ENCODE measurements at places on chromosomes 11 and 22. TPM values are rescaled to one million over a fixed set of nuclear protein-coding genes. Genes with fewer than 3 reads are reported as not detected.

GRCh38 chr11:77055101-77055561 is 11.6 kb upstream of the CAPN5 start:
- DNase-seq = no peak
- no peak overlapping the region for H3K4me3 ChIP-seq
- no peak overlapping the region for H3K27ac ChIP-seq
- H3K4me1 ChIP-seq = no peaks in the 10 kb centered on the region

DNA sequence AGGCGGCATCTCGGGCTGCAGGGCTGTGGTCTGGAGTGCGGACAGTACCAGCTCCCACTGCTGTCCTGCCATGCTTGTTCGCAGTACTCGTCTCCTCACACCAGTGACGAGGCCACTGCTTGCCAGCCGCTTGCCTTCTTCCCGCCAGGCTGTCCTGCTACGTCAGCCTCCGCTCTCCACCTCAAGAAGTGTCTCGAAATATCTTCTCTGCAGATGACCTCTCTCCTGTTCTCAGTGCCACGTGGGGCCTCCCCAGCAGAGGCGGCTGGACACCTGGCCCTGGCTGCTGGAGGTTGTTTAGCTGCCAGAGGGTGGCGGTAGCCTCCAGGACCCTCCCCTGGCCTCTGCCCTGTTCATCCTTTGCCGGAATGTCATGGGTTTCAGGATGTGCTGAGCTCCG is 3.1 kb upstream of the CCDC188 start:
- no peaks in the 10 kb centered on the region for H3K36me3 ChIP-seq
- no peak overlapping the region for H3K27ac ChIP-seq
- no peaks in the 10 kb centered on the region for H3K27me3 ChIP-seq
- no peak overlapping the region for H3K4me3 ChIP-seq

DNA sequence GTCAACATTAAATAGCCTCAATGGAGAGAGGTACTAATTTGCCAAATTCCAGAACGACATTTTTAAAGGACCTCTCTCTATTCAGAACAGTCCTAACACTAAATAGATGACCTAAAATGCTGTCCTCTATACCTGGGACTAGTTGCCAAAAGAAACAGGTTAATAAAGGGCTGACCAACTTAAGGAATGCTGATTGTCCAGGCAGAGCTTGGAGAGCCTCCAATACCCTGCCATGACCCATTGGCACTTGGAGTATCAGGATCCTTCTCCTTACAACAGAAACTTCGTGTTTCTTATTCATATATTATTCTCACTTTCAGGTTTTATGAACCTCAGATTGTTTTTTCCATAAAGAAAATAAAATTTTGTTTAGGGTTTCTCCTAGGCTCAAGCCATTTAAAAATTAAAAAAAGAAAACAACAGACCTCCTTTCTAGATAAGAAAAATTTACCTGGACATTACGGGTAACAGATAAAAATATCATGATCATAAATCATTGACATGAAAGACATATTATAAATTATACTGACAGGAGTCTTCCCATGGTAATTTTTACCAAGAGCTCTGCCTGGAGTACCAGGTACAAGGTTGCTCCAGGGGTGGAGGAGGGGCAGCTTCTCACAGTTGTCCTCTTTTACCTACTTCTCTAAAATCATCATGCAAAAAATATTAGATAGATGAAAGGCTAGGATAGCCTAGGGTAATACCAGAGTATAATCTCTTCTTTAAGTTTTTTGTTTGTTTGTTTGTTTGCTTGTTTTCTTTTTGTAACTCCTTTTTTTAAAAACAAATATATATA is 2.0 kb downstream of the LRRC4C start:
- H3K36me3 ChIP-seq = no peaks in the 10 kb centered on the region
- H3K4me1 ChIP-seq = no peaks in the 10 kb centered on the region
- H3K27ac ChIP-seq = no peak overlapping the region
- DNase-seq = no peak

GRCh38 chr11:1877211-1878136 is 14.2 kb downstream of the PRR33 start:
- no peaks in the 10 kb centered on the region for H3K4me1 ChIP-seq
- no peak overlapping the region for H3K4me3 ChIP-seq
- no peaks in the 10 kb centered on the region for H3K36me3 ChIP-seq
- H3K27ac ChIP-seq = no peak overlapping the region

DNA sequence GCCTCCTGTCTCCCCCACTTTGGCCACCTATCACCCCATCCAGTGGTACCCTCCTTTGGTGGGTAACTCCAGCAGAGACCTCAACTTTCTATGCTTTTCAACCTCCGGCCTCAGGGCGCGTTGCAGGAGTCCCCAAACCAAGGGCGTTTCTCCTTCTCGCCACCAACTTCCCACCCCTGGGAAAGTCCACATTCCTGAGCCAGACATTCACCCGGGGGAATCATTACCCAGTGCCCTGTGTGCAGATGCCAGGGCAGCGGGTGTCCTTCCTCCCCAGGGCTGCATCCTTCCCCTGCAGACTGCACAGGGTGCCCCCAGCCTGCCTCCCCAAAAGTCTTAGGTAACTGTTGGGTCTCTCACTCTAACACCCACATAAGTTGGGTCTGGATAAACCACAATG is 26.4 kb downstream of the MYEOV start:
- no peaks in the 10 kb centered on the region for H3K36me3 ChIP-seq
- H3K4me1 ChIP-seq = no peaks in the 10 kb centered on the region
- DNase-seq = no peak
- no peak overlapping the region for H3K27ac ChIP-seq
- H3K4me3 ChIP-seq = no peak overlapping the region

GRCh38 chr11:121059605-121060004 is 35.7 kb downstream of the TBCEL start:
- peaks cover 7% of the 10 kb centered on the region for H3K36me3 ChIP-seq
- no peak for DNase-seq
- no peak overlapping the region for H3K27ac ChIP-seq
- H3K4me3 ChIP-seq = no peak overlapping the region
- H3K4me1 ChIP-seq = no peaks in the 10 kb centered on the region

Gene LRRN4CL
- total RNA-seq = 1.4 TPM

DNA sequence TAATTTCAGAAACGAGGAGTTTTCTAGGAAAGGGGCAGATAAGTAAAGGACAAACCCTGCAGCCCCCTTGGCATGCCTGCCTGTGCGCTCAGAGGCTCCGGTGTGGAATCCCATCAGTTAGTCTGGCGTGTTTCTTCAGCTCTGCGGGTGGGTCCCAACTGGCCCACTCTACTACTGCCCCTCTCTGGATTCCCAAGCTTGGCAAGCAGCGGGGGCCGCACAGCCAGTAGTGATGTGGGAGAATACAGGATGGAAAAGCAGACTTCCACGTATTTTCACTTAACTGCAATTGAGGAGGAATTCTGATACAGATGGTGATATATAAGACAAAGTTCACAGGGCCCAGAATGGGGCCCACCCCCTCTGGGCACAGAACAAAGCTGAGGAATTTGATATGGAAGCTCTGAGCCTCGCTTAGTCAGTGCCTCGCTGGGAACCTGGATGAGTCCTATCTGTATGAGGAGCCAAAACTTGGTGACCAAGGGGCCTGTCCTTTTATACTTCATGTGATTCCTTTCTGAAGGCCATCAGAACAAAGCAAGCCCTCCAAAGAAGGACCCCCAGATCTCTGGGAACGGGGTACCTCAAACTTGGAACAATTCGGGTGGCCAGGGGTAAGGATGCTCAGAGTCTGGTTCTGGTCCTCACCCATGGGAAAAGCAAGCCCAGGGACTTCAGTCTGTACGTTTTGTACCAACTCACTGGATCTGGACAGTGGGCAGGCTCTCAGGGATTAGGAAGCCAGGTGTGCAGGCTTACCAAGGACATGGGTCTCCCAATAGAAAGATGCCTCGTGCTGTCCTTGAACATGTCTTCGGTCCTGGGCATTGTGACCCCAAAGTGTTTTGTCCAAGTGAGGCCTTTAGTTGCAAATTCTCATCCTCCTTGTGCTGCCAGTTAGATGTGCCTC is 26.0 kb downstream of the RELT start:
- no peak for DNase-seq
- H3K4me3 ChIP-seq = no peak overlapping the region
- H3K36me3 ChIP-seq = no peaks in the 10 kb centered on the region
- no peaks in the 10 kb centered on the region for H3K4me1 ChIP-seq
- H3K27ac ChIP-seq = no peak overlapping the region
- no peaks in the 10 kb centered on the region for H3K27me3 ChIP-seq

Gene MMP3
- total RNA-seq = not detected

DNA sequence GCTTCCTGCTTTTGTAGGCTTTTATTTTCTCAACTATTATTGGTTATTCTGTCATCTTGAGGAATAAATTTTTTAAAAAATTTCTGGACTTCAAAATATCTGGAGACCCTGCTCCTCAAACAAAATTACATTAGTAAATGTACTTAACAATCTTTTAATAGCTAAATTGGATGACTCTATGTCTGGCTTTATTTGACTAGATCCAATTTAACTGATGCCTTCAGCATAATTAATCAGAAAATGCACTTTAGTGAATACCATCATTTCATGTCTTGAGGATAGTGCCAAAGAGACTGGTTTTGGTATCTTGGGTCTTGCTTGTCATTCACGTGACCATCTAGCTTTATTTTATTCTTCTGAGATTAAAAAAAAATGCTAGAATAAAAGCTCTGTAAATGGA is 1301.2 kb downstream of the JRKL start:
- H3K36me3 ChIP-seq = no peaks in the 10 kb centered on the region
- H3K4me1 ChIP-seq = no peaks in the 10 kb centered on the region
- H3K27ac ChIP-seq = no peak overlapping the region
- no peaks in the 10 kb centered on the region for H3K27me3 ChIP-seq
- no peak overlapping the region for H3K4me3 ChIP-seq
- DNase-seq = no peak

Gene PATE2
- total RNA-seq = not detected

Gene C11orf21
- 0.21 TPM for total RNA-seq

DNA sequence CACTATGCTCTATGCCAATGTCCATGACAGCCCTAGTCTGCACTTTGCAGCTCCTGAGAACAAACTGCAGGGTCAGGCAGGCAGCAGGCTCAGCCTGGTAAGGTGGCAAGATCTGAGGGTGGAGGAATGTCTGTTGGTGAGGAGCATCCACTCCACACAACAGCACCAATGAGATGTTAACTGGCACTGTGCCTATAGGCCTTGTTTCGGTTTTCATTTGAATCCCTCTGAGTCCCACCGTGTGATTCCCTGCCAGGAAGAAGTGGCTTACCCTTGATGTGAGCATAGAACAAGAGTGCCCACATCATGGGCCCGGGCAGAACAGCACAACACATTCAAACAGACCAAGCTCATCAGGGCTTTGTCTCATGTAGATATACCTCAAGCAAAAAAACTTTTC is 44.1 kb upstream of the CHRM4 start:
- no peaks in the 10 kb centered on the region for H3K27me3 ChIP-seq
- no peak for DNase-seq
- no peak overlapping the region for H3K4me3 ChIP-seq
- no peaks in the 10 kb centered on the region for H3K36me3 ChIP-seq
- H3K4me1 ChIP-seq = no peaks in the 10 kb centered on the region
- H3K27ac ChIP-seq = no peak overlapping the region

DNA sequence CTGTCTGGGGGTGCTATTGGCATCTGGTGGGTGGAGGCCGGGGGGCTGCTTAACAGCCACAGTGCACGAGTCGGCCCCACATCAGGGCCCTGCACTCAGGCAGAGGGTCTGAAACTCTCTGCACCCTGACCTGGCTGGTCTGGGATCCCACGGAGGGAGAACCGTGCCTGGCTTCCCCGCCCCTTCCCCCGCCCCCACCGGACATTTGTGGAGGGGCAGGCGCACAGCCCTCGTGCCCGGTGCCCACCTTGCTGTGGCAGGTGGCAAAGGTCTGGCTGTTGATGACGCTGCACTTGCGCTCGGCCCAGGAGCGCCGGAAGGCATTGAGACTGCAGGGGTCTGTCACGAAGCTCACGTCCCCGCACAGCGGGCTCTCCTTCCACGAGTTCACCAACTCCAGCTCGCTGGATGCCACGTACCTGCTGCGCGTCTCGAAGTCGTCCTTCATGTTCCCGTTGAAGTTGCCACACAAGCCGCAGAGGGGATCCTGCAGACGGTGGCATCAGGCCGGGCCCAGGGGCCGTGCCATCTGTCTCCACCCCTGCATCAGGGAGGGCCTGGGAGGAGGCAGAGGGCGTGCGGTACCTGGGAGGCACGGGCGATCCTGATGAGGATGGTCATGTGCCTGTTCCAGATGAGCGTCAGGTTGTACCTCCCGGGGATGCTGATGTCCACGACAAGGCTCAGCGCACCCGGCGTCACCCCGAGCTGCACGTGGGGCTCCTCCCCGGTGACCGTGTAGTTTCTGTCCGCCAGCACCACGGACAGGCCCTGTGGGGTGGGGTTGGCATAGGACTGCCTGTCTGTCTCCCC is 11.7 kb downstream of the MUC6 start:
- peak; percentile 24 for DNase-seq
- no peaks in the 10 kb centered on the region for H3K36me3 ChIP-seq
- no peak overlapping the region for H3K27ac ChIP-seq
- H3K4me3 ChIP-seq = no peak overlapping the region
- H3K4me1 ChIP-seq = no peaks in the 10 kb centered on the region

Gene RIMBP3B
- total RNA-seq = not detected

- H3K4me1 ChIP-seq = peaks cover 47% of the 10 kb centered on the region
- H3K36me3 ChIP-seq = no peaks in the 10 kb centered on the region
- H3K27me3 ChIP-seq = no peaks in the 10 kb centered on the region
- H3K4me3 ChIP-seq = peak overlapping the region; percentile 65
Measured at GRCh38 chr22:46737105-46737975, 712 bp downstream of the CERK start.

Gene RFPL3
- not detected for total RNA-seq

DNA sequence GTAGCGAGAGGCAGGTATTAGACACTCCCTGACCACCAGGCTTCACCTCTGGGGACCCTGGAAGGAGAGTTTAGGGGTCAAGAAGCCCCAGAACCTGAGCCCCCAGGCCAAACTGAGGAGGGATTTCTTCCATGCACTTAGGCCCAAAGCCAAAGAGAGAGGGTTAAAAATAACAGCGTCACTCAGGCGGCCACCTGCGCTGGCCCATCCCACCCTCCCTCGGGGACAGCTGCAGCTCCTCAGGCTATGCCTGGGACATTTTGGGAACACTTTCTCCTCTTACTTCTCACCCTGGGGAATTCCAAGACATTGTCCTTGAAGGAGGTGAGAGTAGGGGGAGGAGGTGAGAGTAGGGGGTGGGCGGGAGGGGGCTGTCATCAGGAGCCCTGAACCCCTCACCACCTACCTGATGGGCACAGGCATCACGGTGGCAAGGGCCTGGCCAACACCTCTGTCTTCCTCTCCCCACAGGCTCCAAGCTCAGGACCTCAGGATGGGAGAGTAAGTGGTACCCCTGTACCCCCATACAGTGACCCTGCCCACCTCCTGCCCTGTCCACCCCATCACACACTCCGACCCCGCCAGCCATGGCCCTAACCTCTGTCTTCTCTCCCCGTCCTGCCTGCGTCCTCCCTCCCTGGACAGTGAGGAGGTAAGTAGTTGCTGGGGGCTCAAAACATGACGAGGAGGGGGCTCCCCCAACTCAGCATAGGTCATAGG is 583 bp downstream of the TNNI2 start:
- H3K27ac ChIP-seq = no peak overlapping the region
- no peak for DNase-seq
- H3K4me1 ChIP-seq = peaks cover 34% of the 10 kb centered on the region

Gene MEI1
- total RNA-seq = not detected

Data from pancreas (tissue), 10 donors.